ENCODE measurements at places on chromosomes 6 and 20.
A peak's percentile ranks its signal among the peaks of the same experiment; 100 is the strongest.

GRCh38 chr6:39843305-39844020, 51.3 kb downstream of the DAAM2 start:
- no peak for DNase-seq

DNA sequence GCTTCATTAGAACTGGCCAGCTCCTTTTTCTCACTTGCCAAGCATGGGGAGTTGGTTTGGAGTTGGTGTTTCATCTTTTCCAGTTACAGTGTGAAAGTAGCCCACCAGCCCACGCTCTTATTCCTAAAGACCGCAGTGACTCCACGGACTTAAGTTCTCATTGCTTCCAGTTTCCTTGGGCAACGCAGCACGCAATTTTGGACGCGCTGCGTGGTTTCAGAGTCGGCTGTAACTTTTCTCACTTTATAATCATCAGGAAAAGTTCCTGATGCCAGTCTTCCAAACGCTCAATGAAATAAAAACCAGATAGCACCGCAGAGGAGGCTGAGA, 381 bp upstream of the PEX7 start:
- DNase-seq: peak; percentile 18

DNA sequence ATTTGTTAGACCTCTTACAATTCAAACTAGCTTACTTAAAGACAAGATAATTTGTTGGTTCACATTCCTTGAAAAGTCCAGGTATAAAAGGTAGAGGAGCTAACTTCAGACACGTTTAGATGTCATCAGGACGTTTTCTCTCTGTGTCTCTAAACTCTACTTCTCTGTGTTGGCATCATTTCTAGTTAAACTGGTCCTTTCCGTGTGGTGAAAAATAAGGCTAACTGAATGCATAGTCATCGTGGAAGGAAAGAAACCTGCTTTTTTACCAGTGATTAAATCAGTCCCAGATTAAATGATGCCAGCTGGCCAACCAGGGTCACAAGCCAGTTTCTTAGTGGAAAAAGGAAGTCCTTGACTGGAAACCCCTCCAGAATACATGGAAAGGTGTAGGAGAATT, 168.4 kb upstream of the AHI1 start:
- no peak for DNase-seq

GRCh38 chr6:29531668-29532067, 27.9 kb downstream of the UBD start:
- DNase-seq: peak; percentile 41

DNA sequence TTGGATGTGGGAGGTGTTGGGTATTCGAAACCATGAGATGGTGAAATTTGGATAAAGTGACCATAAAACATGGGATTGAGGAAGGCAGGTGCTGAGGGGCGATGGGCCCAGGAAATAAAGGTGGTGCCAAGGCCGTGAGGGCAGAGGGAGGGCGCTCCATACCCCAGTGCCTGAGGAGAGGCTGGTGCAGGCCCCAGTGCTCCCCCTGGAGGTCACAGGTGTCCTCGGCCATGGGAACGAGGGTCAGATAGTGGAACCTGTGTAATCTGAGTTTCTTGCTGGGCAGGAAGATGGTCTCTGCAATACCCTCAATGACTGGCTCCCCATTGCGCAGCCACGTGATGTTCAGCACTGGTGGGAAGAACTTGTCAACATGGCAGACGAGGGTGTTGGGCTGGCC, 16.2 kb downstream of the HLA-DPB1 start:
- peak; percentile 20 for DNase-seq

- no peak for DNase-seq
These were observed 21.1 kb upstream of the ARG1 start for GRCh38 chr6:131551902-131552301.

DNA sequence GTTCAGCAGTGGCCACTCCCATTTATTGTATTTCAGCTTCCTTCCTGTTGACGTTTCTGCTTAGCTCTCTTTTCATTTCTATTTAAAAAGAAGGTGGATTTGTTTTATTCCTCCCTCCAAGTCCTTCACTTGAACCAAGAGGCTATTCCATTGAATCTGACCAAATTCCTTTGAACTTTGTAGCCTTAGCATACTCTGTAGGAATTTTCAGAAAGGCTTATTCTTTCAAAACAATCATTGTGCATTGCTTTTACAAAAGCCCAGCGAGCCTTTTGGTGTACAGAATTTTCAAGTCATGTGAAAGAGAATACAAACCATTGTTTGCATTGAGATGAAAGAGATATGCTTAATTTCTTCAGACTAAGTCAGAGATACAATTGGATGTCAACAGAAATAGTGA, 151.0 kb upstream of the INSM1 start:
- no peak for DNase-seq
